ENCODE measurements at places on chromosomes 1 and 21.

GRCh38 chr1:168480997-168481396, 62.8 kb downstream of the XCL2 start:
- DNase-seq = no peak

- no peak for DNase-seq
These were observed 8.9 kb upstream of the MUTYH start for GRCh38 chr1:45348966-45349677.

GRCh38 chr1:214028649-214029406, 41.1 kb downstream of the PROX1 start:
- no peak for DNase-seq

DNA sequence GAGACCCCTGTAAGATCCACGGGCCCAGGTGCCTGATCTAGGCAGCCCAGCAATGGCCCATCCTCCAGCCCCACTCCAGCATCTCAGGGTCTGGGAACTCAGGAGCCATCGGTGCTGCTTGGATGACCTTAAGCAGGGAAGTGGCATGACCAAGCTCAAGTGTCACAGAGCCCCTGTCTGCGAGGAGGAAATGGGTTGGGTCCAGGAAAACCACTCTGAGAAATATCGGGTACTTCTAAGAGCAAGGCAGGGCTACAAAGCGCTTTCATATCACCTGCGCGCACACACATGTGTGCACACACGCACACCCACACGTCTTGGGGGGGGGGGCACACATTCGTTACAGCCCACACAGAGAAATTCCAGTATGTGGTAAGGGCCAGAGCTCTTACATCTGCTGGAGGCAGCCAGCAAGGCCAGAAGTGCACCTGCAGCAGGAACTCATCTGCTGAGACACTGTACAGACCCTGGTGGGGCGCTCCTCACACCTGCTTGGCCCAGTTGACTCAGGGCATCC, 32.6 kb upstream of the SPOCD1 start:
- peak; percentile 6 for DNase-seq

DNA sequence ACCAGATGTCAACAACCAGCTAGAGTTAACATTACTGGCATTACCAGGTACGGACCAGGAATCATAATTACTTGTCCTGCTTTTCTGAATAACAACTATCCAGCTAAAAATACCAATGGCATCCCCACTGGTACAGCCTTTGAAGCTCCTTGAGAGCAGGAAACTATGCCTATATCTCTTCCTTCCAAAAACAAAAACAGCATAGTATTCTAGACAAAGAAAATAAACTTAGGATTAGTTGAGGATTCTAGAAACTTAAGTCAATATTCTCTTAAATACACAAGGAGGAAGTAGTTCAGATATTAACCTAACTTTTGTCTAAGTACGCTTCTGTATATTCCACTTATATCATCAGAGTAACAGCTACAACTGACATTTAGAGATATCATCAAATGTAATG, 3.0 kb downstream of the FUBP1 start:
- DNase-seq = no peak

DNA sequence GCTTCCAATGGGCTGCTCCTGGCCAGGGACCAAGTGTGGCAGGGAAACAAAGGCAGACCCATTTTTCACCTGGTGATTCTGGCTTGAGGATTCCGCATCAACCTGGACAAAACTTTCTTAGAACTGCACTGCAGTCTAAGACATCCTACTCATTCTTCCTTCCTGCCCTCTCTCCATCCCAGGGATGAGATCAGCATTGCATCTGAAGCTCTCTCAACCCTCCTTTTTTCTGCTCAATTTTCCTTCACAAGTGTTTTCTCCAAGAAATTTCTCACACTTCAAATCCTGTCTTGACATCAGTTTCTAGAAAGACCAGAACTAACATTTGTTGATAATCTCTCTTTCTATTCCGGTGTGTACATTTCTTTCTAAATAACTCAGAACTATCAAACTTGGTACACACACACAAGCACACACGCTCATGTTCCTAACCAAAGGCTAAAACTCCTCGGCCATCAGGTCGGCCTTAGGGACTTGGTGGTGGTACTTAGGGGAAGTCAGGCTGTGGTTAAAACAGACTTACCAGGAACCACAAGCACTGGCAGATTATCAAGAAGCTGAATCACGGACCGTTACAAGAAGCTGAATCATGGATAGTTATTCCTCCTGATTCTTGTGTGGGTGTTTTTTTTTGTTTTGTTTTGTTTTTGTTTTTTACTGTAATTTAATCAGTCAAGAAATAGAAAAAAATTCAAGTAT, 21.0 kb upstream of the CXADR start:
- DNase-seq = no peak

- no peak for DNase-seq
These were observed 66.5 kb upstream of the GOLT1A start for GRCh38 chr1:204280099-204280961.

DNA sequence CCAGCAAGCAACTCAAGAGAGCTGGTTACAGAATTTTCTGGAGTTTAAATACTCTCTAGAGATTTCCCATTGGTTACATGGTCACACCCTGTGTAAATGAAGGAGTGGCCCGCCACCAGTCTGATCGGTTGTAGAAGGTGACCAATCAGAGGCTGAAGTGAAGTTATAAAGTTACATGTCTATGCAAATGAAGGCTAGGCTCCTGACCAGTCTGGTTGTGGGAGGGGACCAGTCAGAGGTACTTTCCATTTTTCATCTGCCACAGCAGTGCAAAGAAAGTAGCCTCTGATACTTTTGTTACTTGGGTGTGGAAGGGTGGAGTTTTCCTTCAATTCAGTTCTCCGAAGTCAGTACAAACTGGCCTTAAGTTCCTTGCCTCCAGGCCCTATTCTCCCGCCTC, 273.7 kb downstream of the BARHL2 start:
- no peak for DNase-seq

GRCh38 chr1:60277269-60277668, 203.7 kb upstream of the C1orf87 start:
- no peak for DNase-seq

- DNase-seq = no peak
These were observed 60.6 kb downstream of the SIM2 start for GRCh38 chr21:36759348-36760083.

DNA sequence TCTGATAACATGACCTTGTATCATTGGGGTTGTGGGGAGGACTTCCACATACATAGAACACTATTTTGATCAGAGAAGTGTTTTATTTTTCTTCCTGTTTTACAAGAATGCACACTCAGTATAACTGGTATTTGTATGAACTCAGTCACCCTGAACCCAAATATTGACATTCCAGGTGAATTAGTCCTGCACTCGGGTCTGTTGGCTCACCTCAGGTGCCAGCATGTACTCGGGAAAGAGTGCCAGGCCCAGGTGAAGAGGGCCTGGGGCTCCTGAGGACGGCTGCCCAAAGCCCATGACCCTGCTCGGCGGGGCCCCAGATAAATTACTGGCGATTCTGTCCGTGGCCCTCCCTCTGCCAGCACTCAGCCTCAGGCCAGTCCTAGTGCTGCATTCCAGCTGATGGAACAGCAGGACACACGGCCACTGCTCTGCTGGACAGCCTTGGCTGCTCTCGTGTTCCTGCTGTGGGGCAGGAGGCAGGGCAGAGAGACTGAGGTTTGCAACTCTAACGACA, 75.4 kb upstream of the TMPRSS2 start:
- DNase-seq = no peak

DNA sequence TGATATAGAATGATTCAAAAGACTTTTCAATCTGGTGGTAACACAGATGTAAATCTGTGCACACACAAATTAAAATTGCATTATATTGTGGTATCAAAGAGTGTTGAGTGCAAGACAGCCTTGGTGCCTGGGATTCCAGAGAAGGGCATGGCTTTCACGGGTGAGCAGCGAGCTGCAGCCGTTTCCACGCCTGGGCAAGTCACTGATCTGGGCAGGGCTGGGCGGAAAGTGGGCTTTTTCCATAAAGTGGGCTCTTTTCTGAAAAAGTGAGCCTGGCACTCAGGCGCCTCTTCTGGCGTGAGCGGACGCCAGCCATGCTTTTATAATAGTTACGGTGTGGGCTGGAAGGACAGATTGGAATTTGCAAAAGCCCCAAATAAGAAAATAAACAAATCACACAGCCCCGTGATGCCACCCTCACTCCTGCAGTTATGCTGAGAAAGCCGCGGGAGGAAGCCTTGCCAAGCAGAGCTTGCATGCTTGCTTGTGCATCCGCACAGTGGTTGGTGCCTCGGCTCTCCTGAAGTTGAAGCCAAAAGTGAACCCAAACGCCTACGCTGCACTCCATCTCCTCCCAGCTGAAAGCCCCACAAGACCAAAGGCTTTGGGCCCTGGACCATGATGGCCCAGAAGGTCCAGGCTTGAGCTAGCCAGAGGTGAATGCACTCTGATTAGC, 7.1 kb upstream of the C1orf115 start:
- no peak for DNase-seq

- no peak for DNase-seq
These were observed 23.3 kb upstream of the OTUD3 start for GRCh38 chr1:19858893-19859292.

- DNase-seq = no peak
These were observed 3.8 kb downstream of the SERTAD4 start for GRCh38 chr1:210236386-210236839.

DNA sequence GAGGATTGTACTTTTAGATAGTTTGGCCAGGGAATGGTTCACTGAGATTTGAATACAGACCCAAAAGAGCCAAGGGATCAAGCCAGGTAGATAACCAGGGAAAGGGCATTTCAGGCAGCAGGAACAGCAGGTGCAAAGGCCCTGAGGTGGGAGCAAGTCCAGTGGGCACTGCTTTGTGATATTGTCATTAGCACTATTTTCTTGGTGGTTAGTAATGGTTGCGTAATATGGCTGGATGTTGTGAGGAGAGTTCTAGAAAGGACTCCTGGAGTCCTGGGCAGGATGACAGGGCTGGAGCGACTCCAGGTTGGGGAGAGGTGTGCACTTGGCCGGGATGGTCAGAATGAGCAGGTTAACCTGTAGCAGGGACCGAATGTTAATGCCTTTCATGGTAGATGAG, 4.4 kb downstream of the AZIN2 start:
- DNase-seq = no peak

- DNase-seq = no peak
These were observed 24.8 kb upstream of the ELOA start for GRCh38 chr1:23718482-23718881.

DNA sequence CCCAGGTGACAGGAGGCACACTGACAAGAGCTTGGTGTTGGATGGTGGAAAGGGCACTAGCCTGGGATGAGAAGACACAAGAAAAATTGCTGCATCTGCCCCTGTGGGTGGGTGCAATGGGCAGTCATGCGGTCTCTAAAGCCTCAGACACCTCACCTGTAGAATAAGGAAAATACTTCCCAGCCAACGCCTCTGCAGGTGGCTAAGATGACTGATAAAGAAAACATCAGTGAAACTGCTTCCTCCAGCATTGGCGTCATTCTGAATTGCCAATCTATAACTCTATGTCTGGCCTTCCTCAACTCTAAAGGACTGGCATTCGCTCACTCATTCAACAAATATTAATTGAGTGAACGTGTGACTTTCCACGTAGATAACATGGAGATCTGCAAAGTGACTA, 100.4 kb upstream of the F3 start:
- no peak for DNase-seq

GRCh38 chr1:111570781-111571181, 48.8 kb upstream of the RAP1A start:
- peak; percentile 15 for DNase-seq

DNA sequence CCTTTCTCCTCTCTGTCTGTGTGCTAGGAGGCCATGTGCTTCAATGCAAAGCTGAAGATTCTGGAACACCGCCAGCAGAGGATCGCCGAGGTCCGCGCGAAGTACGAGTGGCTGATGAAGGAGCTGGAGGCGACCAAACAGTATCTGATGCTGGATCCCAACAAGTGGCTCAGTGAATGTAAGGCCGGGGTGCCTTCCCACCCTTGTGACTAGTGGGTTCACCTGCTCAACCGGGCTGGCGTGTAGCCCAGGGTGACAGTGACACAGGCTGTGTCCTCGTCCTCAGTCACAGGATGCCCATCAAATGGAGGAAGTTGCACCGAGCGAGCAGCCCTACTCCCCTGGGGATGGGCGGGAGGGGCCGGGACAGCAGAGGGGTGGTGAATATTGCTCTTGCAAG, 544.1 kb downstream of the KIF26B start:
- DNase-seq = no peak

DNA sequence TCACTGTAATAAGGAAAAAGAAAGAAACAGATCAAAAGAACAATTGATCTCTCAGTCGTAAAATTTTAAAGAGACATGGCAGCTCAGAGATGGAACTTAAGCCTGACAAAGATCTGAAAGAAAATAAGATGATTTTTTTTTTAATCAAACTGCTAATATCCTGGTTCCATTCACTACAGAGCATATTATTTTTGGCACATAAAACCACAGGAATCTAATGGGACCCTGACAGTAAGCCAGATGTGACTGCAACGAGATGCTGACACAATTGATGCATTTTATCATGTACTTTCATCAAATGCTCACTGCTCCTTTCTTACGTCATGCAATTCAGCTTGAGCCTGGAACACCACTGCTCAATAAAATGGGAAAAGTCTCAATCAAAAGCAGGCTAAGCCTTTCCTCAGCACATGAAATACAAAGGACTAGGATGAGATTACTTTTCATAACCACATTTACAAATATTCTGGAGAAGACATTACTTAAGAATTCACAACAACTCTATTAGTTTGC, 16.6 kb downstream of the GPATCH2 start:
- no peak for DNase-seq

DNA sequence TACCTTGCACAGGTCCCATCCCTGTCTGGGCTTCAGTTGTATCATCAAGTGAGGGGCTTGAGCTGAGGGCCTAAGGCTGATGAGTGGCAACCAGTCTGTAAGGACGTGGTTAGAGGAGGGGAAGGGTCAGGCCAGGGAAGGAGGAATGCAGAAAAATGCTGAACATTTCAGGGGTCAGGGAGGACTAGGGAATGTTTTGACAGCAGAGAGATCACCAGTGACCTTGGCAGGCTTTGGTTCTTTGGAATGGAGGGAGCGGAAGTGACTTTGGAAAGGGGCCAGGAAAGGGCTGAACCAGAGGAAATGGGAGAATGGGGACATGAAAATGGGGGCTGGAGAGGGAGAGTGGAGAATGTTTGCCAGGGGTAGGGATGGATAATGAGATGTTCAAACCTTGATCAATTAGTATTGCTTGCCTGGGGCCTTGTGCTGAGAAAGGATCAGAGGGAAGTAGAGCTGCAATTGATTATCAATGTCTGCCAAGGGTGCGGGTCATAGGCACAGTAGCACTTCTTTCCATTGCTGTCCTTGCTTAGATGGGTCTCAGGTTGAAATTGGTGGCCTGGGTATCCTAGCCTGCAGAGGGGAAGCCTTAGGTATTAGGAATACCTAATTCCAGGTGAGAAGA, 7.4 kb downstream of the LDLRAP1 start:
- no peak for DNase-seq

DNA sequence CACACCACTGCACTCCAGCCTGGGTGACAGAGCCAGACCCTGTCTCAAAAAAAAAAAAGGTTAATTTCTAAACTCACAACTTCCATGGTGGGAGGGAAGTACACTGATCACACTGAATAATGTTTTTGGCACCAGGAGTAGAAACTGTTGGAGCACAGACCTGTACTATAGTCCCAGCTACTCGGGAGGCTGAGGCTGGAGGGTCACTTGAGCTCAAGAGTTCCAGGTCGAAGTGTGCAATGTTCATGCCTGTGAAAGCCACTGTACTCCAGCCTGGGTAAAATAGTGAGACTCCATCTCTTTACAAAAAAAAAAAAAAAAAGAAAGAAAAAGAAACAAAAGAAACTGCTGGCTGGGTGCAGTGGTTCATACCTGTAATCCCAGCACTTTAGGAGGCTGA, 35.3 kb downstream of the TMEM50B start:
- no peak for DNase-seq

Data from stimulated activated CD8-positive, alpha-beta memory T cell treated with anti-CD3 and anti-CD28 coated beads, Interleukin-12 subunit alpha, Interleukin-12 subunit beta, amount 100 ng/mL, for 1 hour (primary cell).